ENCODE measurements at places on chromosomes 5 and 9.
A peak's percentile ranks its signal among the peaks of the same experiment; 100 is the strongest.

GRCh38 chr9:20314981-20315380 is 307.3 kb downstream of the MLLT3 start:
- no peak for DNase-seq

DNA sequence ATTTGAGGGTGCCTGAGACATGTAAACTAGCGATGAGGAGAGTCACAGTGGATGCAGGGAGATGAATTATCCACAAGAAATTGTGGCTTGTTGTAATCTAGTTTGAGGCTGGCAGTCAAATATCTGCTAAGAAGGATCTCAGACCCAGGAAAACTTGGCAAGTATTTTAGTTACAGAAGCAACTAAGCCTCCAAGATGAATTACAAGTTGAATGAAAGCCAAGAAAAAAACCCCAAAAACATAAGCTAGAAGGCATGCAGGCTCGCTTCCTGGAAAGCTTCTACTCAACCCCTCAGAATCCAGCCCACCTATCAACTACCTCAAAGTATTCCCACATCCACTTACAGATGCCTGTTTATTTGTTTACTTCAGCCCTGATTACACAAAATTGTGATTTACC is 696.9 kb downstream of the MAT2B start:
- no peak for DNase-seq

DNA sequence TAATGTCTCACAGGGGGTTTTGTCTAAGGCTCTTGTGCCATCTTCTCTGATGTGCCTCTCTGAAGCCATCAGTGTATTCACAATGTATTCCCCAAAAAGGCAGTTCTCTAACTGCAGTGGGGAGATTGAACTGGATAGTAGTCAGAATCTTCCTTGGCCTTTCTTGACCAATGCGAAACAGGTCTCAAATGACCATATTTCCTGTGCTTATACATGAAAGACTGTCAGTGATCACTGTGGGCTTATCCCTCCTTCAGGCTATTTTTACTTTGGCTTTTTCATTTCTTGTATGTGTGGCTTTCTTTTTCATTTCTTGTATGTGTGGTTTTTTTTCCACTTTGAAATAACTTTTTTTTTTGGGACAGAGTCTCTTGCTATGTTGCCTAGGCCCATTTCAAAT is 19.7 kb downstream of the HMGXB3 start:
- no peak for DNase-seq

DNA sequence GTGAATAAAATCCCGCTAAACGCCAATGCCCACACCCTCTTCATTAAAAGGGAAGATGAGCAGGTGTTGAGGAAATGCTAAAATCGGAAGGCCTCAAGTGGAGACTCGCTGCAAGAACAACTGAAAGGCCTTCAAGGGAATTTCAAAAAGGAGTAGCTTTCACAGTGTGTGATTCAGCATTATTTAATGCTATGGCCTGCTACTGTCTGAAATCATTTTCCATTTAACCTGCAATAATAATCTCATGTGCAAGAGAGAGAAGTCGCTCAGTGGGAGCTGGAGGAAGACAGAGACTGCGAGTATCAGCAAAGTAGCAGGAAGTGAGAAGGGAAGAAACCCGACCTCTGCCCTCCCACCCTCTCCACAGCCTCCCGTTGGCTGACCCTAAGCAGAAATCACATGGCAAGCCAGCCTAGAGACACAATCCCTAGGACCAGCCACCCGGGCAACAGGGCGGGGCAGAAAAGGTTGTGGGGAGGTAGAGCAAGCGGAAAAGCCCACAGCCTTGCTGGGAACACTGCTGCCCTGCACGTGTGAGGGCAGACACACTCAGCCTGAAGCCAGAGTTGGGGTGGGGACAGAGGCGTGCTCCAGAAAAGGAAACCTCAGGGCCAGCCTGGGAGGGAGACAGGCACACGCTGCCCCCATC is 39.9 kb upstream of the CTSL start:
- peak; percentile 7 for DNase-seq

DNA sequence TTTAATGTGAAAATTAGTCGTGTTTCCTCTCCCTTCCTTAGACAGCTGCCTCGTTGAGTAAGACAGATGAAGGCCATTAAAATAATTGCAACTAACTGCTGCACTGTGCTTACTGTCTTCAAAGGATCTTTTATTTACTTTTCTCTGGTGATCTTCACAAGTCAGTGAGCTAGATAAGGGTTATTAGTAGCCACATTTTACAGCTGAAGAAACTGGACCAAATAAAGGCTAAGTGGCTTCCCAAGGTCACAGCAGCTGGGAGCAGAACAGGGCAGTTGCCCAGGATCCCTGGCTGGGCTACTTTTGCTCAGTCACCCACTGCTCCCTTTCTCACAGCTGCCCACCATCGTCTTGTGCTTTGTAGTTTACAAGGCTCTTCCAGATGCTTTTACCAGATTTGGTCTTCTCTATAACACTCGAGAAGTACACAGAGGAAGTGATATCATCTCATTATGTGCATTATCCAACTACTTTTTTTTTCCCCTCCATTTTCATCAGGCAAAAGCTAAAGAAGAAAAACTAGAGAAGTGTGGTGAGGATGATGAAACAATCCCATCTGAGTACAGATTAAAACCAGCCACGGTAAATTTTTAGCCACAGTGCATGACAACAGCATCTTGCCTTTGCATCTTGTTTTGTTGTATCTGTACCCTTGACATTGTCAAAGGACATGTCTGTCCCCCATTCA is 61.8 kb downstream of the ERAP1 start:
- no peak for DNase-seq

- peak; percentile 18 for DNase-seq
Measured at GRCh38 chr5:128825826-128826225, 139.5 kb upstream of the SLC27A6 start.

Data from bronchial epithelial cell (primary cell).